ENCODE measurements at places on chromosomes 13 and 19.

DNA sequence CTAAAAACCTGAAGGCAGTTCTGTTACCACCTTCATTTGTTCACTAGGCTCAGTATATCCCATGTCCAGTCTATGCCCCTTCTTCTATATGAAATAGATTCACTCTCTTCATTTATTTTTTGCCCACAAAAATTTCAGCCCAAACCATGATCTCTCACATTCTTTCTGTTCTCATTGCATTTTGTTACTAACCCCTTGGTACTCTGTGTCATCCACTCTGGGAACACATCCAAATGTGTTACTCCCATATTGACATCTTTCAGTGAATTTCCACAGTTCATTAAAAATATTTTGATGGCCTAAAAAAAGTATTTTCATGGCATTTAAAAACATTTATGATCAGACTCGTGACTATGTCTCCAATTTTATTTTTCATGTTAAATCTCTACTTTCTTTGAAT, 378.9 kb downstream of the SLITRK1 start:
- no peak for DNase-seq

- peak; percentile 17 for DNase-seq
Measured at GRCh38 chr19:57171551-57172081, 4.3 kb upstream of the DUXA start.

DNA sequence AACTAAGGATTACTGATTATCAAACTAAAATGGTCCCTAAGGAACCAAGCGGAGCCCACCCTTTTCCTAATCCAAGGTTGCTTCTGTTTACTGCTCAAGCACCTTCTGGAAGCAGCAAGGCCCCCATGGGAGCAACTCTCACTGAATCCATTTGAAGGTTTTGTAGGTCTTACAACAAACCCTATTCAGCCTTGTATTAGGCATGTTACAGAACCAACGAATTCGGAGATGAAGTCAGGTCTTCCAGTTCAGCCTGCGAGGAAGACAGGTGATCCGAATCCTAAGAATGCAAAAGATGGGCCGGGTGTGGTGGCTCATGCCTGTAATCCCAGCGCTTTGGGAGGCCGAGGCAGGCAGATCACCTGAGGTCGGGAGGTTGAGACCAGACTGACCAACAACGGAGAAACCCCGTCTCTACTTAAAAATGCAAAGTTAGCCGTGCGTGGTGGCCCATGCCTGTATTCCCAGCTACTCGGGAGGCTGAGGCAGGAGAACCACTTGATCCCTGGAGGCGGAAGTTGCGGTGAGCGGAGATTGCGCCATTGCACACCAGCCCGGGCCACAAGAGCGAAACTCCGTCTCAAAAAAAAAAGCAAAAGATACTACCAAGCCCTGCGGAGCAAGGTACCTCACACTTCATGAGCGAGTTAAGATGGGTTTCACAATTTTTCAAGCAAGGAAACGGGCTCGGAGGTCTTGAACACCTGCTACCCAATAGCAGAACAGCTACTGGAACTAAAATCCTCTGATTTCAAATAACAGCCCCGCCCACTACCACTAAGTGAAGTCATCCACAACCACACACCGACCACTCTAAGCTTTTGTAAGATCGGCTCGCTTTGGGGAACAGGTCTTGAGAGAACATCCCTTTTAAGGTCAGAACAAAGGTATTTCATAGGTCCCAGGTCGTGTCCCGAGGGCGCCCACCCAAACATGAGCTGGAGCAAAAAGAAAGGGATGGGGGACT, 609 bp downstream of the ZAR1L start:
- peak; percentile 45 for DNase-seq

DNA sequence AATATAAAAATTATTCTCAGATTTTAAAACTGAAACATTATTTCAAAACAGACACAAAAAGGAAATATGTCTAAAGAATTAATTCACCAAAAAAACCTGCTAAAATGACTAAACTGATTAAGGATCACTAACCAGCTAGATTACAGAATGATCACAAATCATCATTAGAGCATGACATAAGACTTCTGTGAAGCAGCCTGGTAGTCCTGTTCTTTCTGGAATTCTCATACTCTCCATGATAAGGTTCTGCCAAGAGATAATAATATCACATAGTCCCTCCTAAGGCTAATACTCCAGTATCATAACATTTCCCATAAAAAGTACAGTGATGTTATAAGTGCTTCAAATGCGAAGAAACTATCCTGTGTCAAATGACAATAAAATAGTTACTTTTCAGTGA, 1814.9 kb downstream of the SLITRK5 start:
- DNase-seq: no peak

GRCh38 chr13:84430015-84430414, 547.7 kb upstream of the SLITRK1 start:
- no peak for DNase-seq

GRCh38 chr13:66655847-66656454, 574.2 kb downstream of the PCDH9 start:
- no peak for DNase-seq

DNA sequence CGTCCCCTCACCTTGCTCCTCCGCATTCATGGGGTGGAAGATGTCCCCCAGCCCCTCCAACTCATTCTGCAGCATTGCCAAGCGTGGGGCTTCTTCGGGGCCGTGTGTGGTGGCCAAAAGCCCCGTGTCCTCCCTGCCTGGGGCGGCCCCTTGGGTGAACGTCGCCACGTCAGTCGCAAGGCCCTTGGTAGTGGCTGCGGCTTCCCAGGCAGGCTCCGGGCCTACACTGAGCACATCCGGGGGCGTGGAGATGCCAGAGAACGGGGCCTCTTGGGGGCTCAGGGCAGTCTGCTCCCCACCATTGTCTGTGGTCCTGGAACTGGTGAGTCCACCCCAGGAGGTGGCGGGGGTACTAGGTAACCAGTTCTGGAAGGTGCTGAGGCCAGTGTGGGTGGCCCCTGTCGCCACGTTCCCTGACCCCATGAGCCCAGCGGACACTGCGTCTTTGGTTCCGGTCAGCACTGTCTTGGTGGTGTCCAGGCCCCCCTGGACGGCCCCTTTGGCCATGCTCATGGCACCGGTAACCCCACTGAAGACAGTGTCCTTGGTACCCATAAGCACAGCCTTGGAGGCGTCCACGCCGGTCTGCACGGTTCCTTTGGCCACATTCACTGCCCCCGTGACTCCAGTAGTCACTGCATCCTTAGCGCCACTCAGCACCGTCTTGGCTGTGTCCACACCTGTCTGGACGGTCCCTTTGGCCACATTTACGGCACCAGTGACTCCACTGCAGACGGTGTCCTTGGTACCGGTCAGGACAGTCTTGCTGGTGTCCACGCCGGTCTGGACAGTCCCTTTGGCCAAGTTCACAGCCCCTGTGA, 7.6 kb downstream of the PLIN4 start:
- no peak for DNase-seq

GRCh38 chr13:113915012-113915763, 51.3 kb upstream of the GAS6 start:
- DNase-seq: no peak

DNA sequence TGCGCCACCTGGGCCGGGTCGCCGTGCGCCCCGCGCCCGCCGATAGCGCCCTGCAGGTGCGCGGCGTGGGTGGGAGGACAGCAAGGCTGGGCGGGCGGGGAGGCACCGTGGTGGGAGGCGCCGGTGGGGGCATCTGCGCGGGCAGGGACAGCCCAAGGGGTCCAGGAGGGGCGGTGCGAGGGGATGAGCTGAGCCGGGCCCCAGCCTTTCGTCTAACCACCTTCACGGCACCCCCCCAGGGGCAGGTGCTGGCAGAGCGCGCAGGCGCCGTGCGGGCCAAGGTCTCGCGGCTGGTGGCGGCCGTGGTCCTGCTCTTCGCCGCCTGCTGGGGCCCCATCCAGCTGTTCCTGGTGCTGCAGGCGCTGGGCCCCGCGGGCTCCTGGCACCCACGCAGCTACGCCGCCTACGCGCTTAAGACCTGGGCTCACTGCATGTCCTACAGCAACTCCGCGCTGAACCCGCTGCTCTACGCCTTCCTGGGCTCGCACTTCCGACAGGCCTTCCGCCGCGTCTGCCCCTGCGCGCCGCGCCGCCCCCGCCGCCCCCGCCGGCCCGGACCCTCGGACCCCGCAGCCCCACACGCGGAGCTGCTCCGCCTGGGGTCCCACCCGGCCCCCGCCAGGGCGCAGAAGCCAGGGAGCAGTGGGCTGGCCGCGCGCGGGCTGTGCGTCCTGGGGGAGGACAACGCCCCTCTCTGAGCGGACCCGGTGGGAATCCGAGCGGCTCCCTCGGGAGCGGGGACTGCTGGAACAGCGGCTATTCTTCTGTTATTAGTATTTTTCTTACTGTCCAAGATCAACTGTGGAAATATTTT, 3.1 kb downstream of the KISS1R start:
- DNase-seq: peak; percentile 53

DNA sequence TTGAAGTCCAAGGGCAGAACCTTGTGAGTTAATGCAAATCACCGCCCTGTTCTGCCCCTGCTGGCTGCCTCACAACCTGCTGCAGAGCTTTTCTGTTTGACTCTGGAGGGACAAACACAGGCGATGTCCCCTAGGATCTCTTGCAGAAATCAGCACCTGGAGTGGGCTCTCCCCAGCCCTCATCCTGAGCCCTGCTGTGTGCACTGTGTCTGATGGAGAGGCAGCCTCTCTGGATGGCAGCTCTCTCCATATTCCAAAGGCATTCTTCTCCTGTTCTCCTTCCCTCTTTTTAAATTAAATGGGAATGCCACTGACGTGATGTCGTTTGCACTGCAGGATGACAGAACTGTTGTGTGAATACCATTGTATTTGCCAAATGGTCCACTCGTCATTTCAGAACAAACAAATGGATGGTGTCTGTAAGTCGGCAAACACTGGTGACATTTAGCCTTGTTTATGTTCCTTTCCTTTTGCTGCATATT, 184.1 kb downstream of the ZNF536 start:
- no peak for DNase-seq

- no peak for DNase-seq
Measured at GRCh38 chr13:43830497-43830881, 43.7 kb upstream of the ENOX1 start.

GRCh38 chr13:52371736-52372247, 34.2 kb downstream of the THSD1 start:
- no peak for DNase-seq

- no peak for DNase-seq
Measured at GRCh38 chr13:46392967-46393366, 5.9 kb upstream of the RUBCNL start.
